Progenitor cell of endocrine pancreas (in vitro differentiated cells): ENCODE measurements at places on chromosomes 1 and 21. TPM values are rescaled to one million over a fixed set of nuclear protein-coding genes. Genes with fewer than 3 reads are reported as not detected.

SELP gene
- total RNA-seq: not detected in 2 replicates

GRCh38 chr1:150194381-150195031 lies 41.4 kb downstream of the ANP32E start:
- DNase-seq: no peak
- no peaks in the 10 kb centered on the region for H3K4me1 ChIP-seq
- no peak overlapping the region for H3K27ac ChIP-seq
- H3K36me3 ChIP-seq: no peaks in the 10 kb centered on the region
- H3K4me3 ChIP-seq: no peak overlapping the region
- H3K27me3 ChIP-seq: peaks cover 27% of the 10 kb centered on the region

RAB7B gene
- total RNA-seq: 0.13 TPM in 1 of 2 replicates, not detected in the other

GRCh38 chr1:1117469-1117831 lies 1.6 kb upstream of the C1orf159 start:
- peaks cover 6% of the 10 kb centered on the region for H3K4me1 ChIP-seq
- no peak for DNase-seq
- peaks cover 23% of the 10 kb centered on the region for H3K27me3 ChIP-seq
- peak overlapping the region; percentile 58 for H3K4me3 ChIP-seq
- peaks cover 10% of the 10 kb centered on the region for H3K36me3 ChIP-seq
- H3K27ac ChIP-seq: no peak overlapping the region

DNA sequence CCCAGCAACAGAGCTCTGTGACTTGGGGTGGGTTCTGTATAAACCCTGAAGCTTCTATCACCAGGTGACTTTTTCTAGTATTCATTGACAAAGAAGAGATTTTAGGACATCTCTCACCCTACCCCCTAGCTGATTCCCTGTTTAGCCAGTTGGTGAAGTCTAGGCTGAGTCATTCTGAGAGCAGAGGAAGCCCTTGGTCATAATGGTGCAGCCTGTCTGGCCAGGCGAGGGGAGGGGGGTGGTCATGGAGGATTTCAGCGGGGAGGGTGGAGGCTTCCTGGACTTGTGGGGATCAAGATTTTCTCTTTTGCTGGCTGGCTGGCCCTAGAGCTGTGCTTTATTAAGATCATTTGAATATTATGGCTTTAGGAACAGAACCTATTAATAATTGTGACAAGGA lies 262.6 kb downstream of the CAMTA1 start:
- no peak for DNase-seq
- H3K4me3 ChIP-seq: no peak overlapping the region
- peaks cover 40% of the 10 kb centered on the region for H3K27me3 ChIP-seq
- no peaks in the 10 kb centered on the region for H3K36me3 ChIP-seq

GRCh38 chr1:55478742-55479141 lies 263.6 kb upstream of the USP24 start:
- DNase-seq: no peak
- H3K36me3 ChIP-seq: no peaks in the 10 kb centered on the region
- H3K27me3 ChIP-seq: peaks cover 9% of the 10 kb centered on the region
- H3K4me3 ChIP-seq: no peak overlapping the region

GPATCH2 gene
- 28.0 and 31.4 TPM in 2 replicates for total RNA-seq

DNA sequence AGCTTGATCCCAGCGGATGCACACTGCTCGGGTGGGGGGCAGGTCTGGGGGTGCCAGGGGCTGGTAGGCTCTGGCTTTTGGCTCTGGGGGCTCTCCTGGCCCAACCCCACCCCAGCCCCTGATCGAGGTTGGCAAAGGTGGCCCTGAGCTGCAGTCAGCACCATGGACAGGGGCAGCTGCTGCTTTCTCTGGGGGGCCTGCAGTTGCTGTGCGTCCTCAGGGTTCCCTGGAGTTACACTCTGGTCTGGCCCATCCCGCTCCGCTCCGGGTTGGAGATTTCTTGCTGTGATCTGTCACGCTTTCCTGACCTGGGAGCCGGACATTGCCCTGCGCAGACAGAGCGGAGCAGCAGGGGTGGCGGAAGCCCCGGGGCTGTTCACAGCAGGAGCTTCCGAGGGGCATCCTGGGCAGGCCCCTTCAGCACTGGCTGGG lies 8.0 kb upstream of the PLCH2 start:
- DNase-seq: peak; percentile 71
- H3K4me1 ChIP-seq: no peaks in the 10 kb centered on the region
- H3K4me3 ChIP-seq: no peak overlapping the region
- H3K36me3 ChIP-seq: no peaks in the 10 kb centered on the region
- no peak overlapping the region for H3K27ac ChIP-seq

- no peaks in the 10 kb centered on the region for H3K4me1 ChIP-seq
- no peak overlapping the region for H3K27ac ChIP-seq
- H3K27me3 ChIP-seq: peaks cover 6% of the 10 kb centered on the region
- no peaks in the 10 kb centered on the region for H3K36me3 ChIP-seq
- no peak overlapping the region for H3K4me3 ChIP-seq
- no peak for DNase-seq
Observed at GRCh38 chr1:233960386-233960785, 55.9 kb downstream of the SLC35F3 start.

DNA sequence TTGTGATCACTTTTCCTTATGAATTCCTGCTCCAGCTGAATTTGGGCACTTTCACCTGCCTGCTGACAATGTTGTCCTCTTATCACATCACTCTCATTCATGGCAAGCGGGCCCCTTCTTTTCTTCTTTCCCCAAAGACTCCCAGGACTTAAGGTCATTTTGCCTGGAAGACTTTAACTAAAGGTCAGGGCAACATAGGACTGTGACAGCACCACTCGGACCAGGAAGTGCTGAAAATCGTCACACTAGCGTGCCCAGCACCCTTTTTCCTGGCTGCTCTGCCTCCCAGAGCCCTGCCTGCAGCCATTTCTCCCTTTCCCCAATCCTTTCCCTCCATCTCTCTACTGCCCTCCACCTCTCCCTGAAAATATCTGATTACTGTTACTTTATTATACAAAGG lies 35.4 kb downstream of the CD34 start:
- H3K36me3 ChIP-seq: no peaks in the 10 kb centered on the region
- H3K4me1 ChIP-seq: peaks cover 10% of the 10 kb centered on the region
- DNase-seq: no peak
- peaks cover 23% of the 10 kb centered on the region for H3K27me3 ChIP-seq
- no peak overlapping the region for H3K4me3 ChIP-seq

FAM72A gene
- 3.2 and 4.3 TPM in 2 replicates for total RNA-seq

FGR gene
- total RNA-seq: not detected in 2 replicates

GRCh38 chr1:177023726-177024125 lies 140.8 kb downstream of the ASTN1 start:
- no peaks in the 10 kb centered on the region for H3K36me3 ChIP-seq
- no peak overlapping the region for H3K4me3 ChIP-seq
- no peaks in the 10 kb centered on the region for H3K4me1 ChIP-seq
- peaks cover 15% of the 10 kb centered on the region for H3K27me3 ChIP-seq
- H3K27ac ChIP-seq: no peak overlapping the region
- DNase-seq: no peak

ST6GALNAC5 gene
- 9.5 and 13.6 TPM in 2 replicates for total RNA-seq

RNF187 gene
- total RNA-seq: 94.8 and 98.6 TPM in 2 replicates

DNA sequence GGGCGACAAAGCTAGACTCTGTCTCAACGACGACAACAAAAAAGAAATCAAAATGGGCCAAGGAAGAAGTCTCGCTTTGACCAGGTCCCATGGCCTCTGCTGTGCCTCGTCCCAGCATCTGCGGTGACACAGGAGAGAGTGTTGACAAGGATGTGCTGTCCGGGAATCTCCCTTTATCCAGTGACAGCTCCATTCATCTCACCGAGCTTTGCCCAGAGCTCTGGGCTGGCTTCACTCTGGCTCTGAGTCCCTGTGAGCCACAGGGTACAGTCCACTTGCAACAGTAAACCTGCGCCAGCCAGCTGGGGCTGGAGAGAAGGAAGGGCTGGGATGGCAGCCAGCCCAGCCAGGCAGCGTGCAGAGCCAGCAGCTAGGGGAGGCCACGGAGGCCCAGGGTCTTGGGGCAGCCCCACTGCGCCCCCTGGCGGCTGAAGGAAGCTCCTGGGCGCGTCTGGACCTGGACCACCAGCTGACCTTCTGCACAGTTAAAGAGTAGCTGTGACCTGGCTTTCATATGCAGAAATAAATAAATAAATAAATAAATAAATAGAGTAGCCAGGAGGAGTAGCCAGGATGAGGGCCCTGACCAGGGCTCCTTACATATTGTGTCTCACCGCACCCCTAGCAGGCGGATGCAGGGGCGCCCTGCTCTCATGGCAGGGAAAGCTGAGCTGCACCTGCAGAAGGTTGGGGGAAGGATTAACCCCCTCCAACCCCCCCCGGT lies 29.7 kb downstream of the ENO1 start:
- peaks cover 16% of the 10 kb centered on the region for H3K4me1 ChIP-seq
- no peak overlapping the region for H3K27ac ChIP-seq
- H3K4me3 ChIP-seq: no peak overlapping the region
- peak; percentile 81 for DNase-seq
- peaks cover 3% of the 10 kb centered on the region for H3K27me3 ChIP-seq

DNA sequence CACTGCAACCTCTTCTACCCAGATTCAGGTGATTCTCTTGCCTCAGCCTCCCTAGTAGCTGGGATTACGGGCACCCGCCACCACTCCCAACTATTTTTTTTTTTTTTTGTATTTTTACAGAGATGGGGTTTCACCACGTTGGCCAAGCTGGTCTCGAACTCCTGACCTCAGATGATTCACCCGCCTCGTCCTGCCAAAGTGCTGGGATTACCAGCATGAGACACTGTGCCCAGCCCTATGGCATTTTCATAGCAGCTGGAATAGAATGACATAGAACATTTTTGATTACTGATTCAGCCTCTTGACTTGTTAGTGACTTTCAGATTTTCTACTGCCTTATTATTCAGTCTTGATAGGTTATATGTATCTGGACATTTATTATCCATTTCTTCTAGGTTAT lies 1046.2 kb downstream of the AMY1C start:
- no peak for DNase-seq
- H3K27ac ChIP-seq: no peak overlapping the region
- no peak overlapping the region for H3K4me3 ChIP-seq
- no peaks in the 10 kb centered on the region for H3K36me3 ChIP-seq

AQP10 gene
- total RNA-seq: 0.64 and 0.96 TPM in 2 replicates

- H3K4me1 ChIP-seq: peaks cover 12% of the 10 kb centered on the region
- DNase-seq: no peak
- H3K4me3 ChIP-seq: no peak overlapping the region
- H3K36me3 ChIP-seq: peaks cover 4% of the 10 kb centered on the region
- H3K27me3 ChIP-seq: no peaks in the 10 kb centered on the region
Observed at GRCh38 chr1:37998913-37999429, 6.3 kb downstream of the FHL3 start.

DNA sequence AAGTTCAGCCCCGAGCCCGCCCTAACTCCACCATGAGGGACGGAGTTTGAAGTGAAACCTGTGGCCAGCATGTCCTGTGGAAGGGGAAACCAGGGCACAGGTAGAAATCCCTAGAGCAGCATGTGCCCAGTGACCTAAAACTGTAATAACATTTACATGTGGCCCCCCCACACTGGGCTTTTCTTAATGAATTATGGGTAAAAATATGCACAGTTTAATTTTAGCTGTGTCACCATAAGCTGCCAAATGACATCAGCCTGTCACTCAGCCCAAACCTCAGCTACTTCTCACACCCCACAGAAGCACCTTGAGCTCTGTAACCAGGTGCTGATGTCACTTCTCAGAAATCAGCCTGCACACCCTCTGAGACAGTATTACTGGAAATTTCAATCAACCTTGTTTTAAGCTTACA lies 50.0 kb upstream of the SLC19A1 start:
- no peak overlapping the region for H3K27ac ChIP-seq
- DNase-seq: no peak
- H3K36me3 ChIP-seq: no peaks in the 10 kb centered on the region
- H3K4me1 ChIP-seq: no peaks in the 10 kb centered on the region

DNA sequence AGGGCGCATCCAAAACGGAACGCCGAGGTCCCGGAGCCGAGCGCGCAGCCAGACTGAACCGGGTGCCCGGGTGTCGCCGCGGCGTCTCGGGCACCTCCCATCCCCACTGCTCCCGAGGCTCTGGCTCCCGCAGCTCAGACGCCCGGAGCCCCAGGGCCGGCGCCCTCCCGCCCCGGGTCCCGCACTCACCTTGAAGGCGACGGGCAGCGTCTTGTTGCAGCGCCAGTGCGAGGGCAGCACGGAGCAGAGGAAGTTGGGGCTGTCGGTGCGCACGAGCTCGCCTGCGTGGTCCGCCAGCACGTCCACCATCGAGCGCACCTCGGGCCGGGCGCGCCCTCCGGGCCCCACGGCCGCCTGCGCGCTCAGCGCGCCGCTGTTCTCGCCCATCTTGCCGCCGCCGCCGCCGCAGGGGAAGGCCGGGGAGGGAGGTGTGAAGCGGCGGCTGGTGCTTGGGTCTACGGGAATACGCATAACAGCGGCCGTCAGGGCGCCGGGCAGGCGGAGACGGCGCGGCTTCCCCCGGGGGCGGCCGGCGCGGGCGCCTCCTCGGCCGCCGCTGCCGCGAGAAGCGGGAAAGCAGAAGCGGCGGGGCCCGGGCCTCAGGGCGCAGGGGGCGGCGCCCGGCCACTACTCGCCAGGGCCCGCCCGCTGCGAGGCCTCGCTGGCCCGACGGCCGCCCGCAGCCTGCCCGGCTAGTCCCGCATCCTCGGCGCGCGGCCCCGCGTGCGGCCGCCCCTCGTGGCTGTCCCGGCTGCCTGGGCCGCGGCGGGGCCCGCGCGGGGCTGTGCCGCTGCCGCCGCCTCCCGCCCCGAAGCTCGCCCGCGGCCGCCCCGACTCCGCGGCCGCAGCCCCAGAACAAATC lies 447 bp downstream of the RUNX3 start:
- H3K36me3 ChIP-seq: no peaks in the 10 kb centered on the region
- H3K27me3 ChIP-seq: peaks cover 85% of the 10 kb centered on the region

LCE6A gene
- total RNA-seq: not detected in 2 replicates

DNA sequence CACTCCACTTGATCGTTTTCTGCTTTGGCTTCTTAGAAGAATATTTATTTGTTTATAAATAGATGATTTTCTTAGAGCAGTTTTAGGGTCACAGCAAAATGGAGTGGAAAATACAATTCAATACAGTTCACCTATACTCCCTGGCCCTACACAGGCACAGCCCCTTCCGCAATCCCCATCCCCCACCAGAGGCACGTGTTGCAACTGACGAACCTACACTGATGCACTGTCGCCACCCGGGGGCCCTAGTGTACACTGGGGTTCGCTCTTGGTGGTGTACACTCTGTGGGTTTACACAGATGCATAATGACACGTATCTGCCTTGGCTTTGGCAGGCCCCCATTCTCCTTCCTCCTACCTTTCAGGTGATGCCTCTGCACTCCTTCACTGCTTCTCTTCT lies 8.0 kb downstream of the ECHDC2 start:
- no peak overlapping the region for H3K4me3 ChIP-seq
- H3K36me3 ChIP-seq: peaks cover 4% of the 10 kb centered on the region
- DNase-seq: no peak

DNA sequence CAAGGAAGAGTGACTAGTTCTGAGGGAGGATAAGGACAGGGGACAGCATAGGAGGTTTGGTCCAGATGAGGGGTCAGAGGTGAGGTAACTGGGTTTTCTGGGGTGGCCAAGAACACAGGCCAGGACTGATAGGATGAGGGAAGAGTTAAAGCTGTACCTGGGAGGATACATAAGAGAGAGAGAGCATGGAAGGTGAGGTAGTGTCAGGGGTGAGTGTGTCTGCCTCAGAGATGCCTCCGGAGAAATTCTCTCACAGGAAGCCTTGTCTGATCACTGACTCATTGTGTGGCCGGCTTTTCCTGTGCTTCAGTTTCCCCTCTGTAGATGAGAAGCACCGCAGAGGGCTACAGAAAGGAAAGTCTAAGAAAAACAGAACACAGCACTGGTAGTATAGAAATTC lies 40.2 kb downstream of the FASLG start:
- no peaks in the 10 kb centered on the region for H3K27me3 ChIP-seq
- H3K27ac ChIP-seq: peak overlapping the region; percentile 1
- DNase-seq: no peak
- no peaks in the 10 kb centered on the region for H3K36me3 ChIP-seq
- no peak overlapping the region for H3K4me3 ChIP-seq

GRCh38 chr1:235415008-235415904 lies 48.0 kb downstream of the TBCE start:
- no peak overlapping the region for H3K4me3 ChIP-seq
- DNase-seq: peak; percentile 30
- no peaks in the 10 kb centered on the region for H3K4me1 ChIP-seq
- no peak overlapping the region for H3K27ac ChIP-seq

RXFP4 gene
- total RNA-seq: not detected in 2 replicates
